Activated gamma-delta T cell (primary cell): ENCODE measurements at places on chromosomes 6 and 20.

DNA sequence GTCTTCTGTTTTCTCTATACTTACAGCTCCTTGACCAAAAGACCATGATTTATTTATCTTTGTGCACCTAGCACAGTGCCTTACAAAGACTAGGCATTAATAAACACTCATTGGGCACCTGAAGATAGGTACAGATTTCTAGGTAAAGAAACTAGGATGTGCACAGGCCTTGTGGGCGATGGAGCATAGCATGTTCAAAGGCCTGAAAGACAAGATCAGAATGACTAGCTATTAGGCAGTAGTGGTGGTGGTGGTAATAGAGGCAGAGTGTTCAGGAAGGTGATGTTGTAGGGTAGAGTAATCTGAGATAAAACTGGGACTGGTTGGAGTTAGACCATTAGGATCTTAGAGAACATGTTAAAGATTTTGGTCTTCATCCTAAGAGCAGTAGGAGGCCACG, 3.9 kb downstream of the TXLNB start:
- no peak for DNase-seq

DNA sequence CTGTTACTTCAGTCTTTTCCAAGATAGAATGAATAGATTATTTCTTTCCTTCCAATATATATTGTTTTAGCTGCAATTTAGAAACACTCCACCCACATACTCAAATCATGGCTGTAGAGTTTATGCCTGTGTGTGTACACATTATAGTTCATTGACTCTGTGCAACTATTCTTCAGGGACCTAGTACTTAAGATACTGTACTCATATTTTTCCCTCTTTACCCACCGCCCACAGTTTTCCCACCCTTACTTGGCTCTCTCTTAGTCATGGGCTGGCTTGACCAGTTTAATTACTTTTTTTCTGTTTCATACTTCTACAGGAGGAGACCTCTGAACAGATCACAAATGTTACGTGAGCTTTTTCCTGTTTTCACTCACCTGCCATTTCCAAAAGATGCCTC, 30.4 kb downstream of the C6orf89 start:
- DNase-seq = no peak

GRCh38 chr20:48230216-48230615, 444.9 kb upstream of the SULF2 start:
- no peak for DNase-seq

DNA sequence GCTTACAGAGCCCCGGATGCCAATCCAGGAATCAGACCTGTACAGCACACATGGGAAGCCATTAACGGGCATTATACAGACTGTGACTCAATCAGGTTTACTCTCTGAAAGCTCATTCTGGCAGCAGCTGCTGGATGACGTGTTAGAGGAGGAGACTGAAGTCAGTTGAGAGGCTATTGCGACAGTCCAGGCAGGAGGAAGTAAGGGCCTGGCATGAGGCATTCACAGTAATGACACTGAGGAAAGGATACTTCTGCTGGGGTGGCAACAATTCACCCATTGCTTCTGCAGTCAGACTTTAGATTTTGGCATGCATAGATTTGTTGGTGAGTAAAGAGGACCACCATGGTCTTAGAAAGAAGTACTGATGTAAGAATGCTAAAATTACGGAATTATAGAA, 151.0 kb upstream of the HEY2 start:
- no peak for DNase-seq

DNA sequence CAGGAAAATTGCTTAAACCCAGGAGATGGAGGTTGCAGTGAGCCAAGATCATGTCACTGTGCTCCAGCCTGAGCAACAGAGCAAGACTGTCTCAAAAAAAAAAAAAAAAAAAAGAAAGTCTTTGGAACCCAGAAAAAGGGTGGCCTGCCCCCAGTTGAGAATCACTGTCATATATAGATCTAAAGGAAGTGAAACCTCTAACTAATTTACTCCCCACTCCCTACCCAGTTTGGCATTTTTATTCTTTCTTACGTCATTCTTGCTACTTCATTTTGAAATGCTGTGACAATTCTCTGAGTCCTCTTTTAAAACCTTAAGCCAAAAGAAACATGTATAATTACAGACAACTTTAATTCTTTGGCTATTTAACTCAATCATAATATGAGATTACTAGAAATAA, 254.8 kb downstream of the CDC5L start:
- no peak for DNase-seq

DNA sequence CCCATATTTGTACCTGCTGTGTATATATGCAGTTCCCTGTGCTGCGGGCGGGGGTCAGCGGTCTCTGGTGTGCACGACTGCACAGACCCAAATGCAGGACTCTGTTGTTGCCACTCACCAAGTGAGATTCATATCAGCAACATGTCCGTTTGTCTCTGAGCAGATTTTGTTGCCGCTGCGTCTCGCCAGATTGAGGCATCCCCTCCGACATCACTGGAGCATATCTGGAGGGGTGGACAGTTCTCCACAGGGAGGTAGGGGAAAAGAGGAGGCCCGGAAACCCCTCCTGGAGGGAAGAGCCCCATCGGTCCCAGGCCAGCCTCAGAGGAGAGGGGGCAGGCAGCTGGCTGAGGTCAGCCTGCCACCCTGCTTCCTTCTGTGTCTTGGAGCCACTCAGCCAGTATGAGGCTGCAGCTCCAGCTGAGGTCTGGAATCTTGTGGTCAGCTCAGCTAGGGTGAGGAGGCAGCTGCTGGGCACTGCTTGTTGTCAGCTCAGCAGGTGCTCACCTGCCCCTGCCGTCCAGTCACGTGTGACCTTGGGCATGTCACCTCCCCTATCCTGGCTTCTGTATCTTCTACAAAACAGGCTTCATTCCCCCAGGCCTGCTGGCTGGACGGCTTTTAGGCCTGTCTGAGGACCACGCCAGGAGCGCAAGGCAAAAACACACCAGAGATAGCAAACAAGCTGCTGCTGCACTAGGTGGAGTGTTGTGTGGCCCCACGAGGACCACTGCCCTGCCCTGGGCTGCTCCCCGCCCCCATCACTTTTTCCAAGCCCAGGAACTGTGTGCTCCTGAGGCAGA, 47.1 kb downstream of the HNF4A start:
- DNase-seq = no peak

GRCh38 chr6:168442646-168443045, 1.7 kb downstream of the SMOC2 start:
- no peak for DNase-seq

DNA sequence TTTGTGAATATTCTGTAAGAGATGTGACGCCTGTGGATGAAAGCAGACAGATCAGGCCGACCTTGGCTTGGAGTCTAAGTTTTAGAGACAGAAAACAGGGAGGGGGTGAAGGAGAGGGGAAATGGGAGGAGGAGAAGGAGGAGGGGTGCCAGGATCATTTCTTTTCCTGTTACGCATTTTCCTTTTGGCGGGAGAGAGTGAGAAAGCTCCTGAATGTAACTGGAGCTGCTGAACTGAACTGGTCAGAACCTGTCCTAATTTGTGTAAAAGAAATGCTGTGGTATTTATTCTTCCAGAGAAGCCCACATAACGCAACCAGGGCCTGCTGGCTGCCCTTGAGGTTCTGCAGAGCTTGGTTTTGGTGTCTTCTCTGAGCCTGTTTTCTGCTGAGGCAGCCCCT, 41.9 kb downstream of the UTRN start:
- no peak for DNase-seq

GRCh38 chr6:155196911-155197310, 66.9 kb upstream of the CLDN20 start:
- DNase-seq = no peak

- no peak for DNase-seq
These were observed 22.9 kb downstream of the HTR1B start for GRCh38 chr6:77440206-77440976.

- DNase-seq = no peak
These were observed 121.0 kb upstream of the PRDM1 start for GRCh38 chr6:105964979-105965760.

DNA sequence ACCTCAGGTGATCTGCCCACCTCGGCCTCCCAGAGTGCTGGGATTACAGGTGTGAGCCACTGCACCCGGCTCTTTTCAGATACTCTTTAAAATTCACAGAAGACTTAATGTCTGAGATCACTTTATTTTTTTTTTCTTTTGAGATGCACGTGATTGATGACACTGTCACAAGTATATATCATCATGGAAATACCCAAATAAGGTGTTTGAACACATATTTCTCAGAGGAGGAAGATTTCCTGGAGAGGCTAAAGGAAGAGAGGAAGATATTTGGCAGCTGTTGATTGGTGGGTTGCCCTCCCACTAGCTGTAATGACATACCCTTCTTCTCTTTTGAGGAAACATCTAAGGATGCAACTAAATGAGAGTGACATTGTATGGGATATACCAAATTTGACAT, 225.9 kb upstream of the CITED2 start:
- DNase-seq = no peak

- no peak for DNase-seq
These were observed 48.6 kb downstream of the TPD52L1 start for GRCh38 chr6:125201961-125202729.

GRCh38 chr6:25931411-25931709, 869 bp upstream of the SLC17A2 start:
- DNase-seq = no peak

- no peak for DNase-seq
These were observed 36.9 kb downstream of the APCDD1L start for GRCh38 chr20:58478141-58478805.

DNA sequence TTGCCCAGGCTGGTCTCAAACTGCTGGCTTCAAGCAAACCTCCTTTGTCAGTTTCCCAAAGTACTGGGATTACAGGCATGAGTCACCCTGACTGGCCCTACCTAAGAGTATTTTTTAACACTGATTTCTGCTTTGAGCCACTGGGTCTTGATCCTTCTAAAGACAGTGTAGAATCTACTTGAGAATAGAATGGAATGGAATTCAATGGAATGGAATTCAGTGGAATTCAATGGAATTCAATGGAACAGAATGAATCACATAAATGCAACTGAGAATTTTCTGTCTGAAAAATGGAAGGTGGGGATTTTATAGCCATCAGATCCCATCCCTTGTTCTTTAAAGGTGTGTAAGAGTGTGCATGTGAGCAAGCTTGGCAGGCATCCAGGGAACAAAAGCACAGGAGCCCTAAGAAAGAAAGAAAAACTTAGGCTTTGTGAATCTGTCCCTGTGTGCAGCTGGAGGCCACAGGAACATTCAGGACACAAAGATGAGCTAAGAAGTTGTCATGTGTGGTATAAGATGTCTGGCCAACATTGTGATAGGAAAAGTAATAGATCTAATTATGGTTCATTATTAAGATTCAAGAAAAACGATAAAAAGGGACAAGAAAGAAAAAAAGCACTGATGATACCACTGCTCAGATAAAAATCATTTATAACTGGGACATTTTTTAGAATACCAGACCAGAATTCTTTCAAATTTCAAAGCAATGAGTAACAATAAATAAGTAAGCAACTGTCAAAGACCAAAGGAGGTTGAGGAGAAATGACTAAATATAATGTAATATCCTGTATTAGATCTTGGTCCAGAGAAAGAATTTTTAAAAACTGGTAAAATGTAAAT, 681.0 kb upstream of the GJE1 start:
- no peak for DNase-seq

- DNase-seq = peak; percentile 28
These were observed 619 bp downstream of the RREB1 start for GRCh38 chr6:7108196-7108963.

DNA sequence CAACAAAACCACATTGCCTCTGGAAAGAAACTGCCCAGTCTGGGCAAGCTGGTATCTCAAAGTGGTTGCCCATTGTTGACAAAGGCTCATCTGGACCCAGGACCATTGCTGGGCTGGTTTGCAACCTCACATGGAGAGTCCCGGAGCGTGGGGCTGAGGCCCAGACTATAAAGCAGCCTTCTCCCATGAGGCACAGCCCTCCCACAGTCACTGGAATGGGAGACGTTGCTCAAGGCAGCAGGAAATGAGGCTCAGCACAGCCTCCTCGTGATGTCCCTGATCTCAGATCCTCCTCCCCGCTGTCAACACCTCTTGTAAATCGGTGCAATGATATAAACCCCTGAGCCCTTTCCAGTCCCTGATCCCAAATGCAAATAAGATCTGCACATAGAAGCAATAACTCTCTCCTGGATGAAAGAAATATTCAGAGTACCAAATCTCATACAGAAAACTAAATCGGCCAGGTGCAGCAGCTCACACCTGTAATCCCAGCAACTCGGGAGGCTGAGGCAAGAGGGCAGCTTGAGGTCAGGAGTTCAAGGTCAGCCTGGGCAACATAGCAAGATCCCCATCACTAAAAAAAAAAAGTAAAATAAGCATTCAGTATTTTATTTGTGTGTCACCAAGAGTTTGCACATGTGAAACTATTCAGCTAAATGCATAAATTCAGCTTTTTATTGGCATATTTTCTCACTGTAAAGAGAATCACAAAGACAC, 103.0 kb upstream of the RREB1 start:
- DNase-seq = no peak

DNA sequence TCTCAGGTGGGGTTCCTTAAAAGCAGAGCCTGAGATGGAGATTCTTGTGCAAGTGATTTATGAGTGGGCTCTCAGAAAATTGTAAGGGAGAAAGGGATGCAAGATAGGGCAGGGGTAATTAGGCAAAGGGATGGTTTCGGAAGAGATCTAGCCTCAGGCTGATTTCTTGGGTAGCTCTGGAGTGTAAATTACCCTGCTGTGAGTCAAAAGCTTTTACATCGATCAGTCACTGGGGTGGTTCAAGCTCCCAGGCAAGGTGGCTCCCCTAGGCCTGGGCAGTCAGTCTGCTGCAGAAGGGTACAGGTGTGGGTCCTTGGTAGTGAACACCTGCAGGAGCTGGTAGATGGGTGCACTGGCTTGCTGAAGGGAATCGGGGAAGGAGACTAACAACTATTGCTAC, 11.1 kb upstream of the PM20D2 start:
- no peak for DNase-seq

DNA sequence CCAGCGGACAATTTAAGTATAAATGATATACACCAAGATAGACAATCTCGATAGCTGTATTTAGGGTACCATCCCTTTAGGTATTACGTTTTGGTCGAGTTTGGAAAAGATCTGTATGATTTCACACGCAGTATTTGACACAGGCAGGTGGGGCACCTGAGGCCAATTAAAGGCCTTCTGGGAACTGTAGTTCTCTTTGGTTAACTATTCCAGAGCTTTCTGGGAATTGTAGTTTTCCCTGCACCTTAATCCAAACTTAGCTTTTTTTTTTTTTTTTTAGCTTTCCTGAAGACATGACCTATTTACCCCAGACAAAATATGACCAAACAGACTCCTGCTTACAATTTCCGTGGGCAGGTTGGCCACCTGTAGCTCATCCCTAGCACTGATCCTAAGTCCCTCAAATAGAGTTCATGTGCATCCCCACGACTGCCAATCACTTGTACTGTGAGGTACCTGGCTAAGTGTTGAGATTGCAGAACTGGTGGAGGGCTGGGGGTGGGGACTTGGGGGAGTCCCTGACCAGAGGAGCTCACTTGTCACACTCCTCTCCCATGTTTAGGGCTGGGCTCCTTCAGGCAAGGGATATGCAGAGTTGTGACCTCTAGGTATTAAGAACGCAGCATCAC, 999 bp upstream of the EHMT2 start:
- DNase-seq = no peak

DNA sequence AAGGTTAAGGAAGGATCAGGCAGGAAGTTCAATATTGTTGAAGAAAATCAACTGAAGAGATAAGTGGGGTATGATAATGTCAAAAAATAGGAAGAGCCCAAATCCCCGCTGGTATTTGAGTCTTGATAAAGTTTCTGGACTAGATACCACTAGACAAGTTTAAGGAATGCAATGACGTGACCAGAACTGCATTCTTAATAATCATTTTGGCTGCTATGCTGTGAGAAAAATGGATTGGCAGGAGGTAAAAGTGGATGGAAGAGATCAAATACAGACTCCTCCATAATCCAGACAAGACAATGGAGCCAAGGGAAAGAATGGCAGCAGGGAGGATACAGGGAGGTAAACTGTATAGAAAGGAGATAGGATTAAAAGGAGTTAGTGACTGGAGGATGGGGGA, 128.2 kb downstream of the COL12A1 start:
- no peak for DNase-seq

GRCh38 chr20:18729231-18729825, 84.3 kb upstream of the SCP2D1 start:
- DNase-seq = no peak
